ENCODE measurements at places on chromosomes 4 and X.
A peak's percentile ranks its signal among the peaks of the same experiment; 100 is the strongest.

DNA sequence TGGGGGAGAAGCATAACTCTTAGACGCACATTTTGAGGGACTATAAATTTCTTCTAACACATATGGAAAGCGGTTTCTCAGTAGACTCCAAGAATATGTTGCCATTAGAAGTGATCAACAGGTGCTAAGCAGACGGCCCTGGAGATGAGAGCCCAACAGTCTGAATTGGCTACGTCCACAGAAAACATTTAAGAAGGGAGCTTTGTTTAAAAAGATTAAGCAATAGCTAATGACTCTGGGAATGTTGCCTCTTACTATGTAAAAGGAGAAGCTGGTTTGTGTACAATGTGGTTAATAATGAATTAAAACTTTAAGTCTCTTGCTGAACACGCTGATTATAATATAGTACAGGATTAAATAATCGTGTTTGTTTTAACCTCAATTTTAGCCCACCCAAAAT is 399.5 kb downstream of the SMARCA1 start:
- DNase-seq: no peak

DNA sequence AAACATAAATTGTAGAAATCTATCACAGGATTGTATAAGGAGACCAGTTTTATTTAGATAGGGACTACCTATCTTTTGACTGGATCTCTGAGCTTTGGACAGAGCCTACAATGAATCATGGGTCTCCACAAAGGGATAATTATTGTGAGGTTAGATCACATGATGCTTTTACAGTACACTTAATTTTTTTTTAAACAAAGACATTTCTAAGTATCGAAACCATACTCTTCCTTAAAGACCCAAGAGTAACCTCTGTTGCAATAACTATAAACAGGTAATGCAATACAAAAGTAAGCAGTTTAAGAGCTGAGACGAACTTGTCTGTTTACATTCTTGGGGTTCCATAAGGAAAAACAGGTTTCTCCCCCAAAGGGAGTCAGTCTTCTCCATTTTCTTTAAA is 64.3 kb upstream of the GABRE start:
- no peak for DNase-seq

DNA sequence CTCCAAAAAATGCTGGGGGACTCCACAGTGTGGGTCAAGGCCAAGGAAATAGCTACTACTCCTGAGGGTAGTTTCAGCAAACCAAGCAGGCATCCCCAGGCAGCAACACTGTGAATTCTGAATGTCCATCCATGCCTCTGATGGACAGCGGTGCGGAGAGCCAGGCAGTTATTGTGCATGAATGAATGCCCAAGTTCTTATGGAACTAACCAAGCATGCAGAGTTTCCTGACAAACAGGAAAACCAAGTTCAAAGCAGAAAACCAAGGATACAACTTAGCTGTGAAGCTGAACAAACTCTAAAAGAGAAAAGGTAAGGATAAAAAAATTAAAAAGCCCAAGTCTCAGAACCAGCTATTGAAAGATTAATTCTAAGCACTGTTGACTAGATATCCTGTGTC is 642.6 kb upstream of the HS3ST1 start:
- no peak for DNase-seq

- DNase-seq: no peak
These were observed 14.6 kb downstream of the NPNT start for GRCh38 chr4:105909787-105910281.

GRCh38 chr4:149121023-149121404 is 678.8 kb upstream of the NR3C2 start:
- no peak for DNase-seq

- no peak for DNase-seq
These were observed 17.8 kb downstream of the DKK2 start for GRCh38 chr4:107018344-107018735.

DNA sequence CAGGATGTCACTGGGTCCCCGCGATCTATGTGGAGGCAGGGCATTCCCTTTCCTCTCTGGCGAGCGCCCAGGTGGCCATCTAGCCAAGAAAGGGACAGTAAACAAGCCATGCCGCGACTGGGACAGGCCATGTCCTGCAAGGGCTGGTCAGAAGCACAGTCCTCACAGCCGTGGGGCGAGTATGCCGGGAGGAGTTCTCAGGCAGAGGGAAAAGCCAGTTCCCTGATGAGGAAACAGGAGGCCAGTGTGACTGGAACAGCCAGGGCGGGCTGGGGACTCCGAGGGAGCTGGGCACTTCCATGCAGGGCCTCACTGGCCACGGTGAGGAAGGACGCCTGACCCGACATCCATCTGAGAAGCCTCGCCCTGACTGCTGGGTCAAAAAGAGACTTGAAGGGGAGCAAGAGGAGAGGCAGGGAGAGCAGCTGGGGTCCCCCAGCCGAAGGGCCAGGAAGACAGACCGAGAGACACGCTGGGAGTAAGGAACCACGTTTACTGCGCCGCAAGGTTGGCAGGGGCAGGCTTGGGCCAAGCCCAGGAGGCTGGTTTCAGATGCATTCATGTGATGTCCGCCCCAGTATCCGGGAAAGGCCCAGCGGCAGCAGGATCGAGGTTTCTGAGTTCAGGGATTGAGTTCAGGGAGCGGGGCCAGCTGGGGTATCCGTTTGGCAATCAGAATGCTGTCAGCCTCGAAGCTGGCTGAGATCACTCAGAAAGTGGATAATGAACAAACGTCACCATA is 15.0 kb downstream of the CFAP99 start:
- no peak for DNase-seq

- DNase-seq: no peak
These were observed 12.7 kb upstream of the NAAA start for GRCh38 chr4:75953509-75953908.

DNA sequence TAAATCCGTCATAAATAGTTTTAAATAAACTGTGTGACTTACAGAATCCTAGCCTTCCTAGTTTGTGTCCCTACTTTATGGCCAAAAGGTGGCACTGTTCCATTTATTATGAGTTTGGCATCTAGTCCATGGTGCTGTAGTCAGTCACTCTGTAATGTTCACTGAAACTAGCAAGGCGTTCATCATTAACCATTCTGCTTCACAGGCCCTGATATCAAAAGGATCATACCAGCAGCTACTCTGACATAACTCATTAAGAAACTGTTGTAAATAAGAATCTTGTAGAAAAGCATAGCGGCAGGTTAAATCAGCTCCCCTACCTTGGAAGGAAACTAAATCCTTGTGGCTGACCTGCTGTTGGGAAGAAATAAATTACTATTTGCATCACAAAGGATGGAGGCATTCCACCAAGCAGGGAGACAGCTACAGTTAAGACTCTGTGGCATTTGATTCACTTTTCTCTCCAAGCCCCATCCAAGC is 919.6 kb upstream of the DIAPH2 start:
- no peak for DNase-seq

- DNase-seq: no peak
These were observed 6.7 kb downstream of the MYL5 start for GRCh38 chr4:680928-681645.

DNA sequence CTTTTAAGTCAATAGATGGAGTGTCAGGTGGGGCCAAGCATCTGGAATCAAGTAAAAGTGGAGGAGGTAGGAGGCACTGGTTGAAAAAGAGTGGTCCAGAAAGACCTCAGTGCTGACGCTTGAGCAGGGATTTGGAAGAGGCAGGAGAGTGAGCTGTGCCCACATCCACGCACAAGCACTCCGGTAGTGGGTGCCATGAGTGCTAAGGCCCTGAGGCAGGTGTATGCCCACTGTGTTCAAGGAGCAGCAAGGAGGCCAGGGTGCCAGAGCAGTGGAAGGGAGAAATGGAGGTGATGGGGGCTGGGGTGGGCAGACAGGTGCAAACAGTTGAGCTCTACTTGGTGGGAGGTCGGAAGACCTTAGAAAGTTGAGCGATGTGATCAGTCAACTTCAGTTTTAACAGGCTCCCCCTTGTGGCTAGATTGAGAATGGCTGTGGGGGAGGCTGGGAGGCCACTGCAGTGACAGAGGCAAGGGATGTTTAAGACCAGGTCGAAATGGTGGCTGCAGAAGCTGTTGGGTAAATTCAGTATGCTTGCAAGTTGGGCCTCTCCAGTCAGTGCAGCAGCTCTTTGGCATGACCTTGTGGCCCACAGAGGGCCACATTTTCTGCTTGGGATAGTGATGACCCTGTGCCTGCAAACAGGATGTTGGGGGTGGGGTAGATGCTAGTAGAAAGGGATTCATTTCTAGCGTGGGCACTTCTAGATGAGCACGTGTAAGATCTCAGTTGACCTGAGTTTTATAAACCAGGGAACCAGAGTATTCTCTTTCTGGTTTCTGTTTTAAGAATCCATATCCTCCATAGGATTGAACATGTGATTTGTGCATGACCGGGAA is 12.7 kb downstream of the TKTL1 start:
- DNase-seq: no peak

- DNase-seq: no peak
These were observed 133.5 kb upstream of the MAOA start for GRCh38 chrX:43522582-43522981.

GRCh38 chr4:77600521-77601451 is 4.8 kb upstream of the CXCL13 start:
- peak; percentile 11 for DNase-seq

GRCh38 chr4:187307131-187307530 is 583.5 kb upstream of the FAT1 start:
- DNase-seq: no peak

DNA sequence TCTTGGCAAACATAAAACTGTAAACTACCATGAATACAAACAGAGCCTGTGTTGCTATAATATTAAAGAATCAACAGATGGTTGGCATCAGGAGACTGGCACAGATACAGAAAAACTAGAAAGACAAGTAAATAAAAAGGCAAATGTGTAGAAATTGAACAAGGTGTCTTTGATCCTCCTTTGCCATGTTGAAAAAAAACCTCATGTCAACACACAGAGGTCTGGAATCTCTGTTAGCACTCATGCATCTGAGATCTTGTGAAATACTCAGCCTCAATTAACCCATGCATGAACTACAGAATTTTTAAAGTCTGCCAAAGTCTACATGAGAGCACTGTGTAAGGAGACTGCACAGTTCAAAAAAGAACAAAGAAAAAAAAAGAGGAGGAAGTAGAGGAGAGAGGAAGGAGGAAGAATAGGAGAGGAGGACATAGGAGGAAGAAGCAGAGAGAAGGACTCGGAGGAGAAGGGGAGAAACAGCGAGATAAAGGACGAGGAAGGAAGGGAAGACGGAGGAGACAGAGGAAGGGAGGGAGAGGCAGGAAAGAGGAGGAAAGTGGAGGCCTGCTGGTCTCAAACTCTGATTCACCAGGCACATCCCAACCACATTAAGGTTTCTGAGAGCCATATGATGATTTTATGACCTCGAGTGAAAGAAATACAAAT is 52.8 kb downstream of the PRDM5 start:
- no peak for DNase-seq

DNA sequence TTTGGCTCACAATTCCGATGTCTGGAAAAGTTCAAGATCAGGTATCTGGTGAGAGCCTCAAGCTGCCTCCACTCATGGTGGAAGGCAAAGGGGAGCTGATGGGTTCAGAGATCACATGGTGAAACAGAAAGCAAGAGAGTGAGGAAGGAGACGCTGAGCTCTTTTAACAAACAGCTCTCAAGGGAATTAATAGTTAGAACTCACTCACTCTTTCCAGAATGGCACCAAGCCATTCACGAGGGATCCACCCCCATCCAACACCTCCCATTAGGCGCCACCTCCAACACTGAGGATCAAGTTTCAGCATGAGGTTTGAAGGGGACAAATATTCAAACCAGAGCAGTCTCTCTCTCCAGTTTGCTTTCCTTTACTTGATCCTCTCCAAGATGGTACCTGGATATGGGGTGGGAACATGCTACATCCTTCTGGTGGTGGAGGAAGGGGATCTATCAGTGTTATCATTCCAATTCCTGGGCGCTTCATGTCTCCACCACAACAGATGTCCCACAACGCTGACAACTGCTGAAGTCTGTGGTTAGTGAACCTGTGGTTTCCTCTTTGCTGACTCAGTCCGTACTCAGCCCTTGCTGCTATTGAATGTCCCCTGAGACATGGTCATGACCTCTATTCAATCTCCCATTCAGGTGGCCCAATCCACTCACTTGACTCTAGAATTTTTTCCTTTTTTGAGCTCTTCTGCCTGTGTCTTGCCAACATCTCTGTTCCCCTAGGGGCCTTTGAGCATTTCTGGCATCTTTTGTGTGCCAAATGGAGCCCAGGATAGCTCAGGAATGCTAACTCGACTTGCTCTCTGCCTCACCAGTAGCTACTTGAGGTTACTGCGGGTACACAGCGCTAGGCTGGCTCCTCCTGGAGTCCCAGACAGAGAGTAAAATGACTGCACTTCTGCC is 395.2 kb downstream of the MID1IP1 start:
- no peak for DNase-seq

DNA sequence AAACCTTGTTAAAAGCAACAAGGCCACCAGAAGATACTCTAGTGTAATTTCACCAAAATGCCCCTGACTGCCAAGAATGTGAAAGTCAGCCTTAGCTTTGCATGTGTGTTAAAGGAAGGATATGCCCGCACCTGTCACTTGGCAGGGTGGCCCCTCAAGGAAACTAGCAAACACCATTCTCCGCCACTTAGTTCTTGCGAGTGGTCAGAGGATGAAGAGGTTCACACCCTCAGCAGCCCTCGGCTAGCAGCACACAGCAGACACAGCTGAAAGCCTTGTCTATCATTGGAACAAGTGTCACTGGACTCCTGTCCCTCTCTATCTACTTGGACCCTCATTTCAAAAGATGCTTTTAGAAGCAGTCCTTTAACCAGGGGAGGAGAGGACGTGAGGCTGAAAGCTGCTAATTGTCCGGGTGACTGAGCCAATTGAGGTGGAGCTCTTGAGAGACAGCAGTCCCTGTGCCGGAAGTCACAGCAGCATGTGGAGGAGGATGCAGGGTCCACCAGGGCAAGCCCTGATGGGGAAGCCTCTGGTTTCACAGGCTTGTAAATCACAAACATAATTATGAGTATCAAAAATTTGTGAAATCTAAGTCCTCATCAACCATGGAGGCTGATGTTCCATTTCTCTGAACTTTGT is 18.0 kb downstream of the HHIP start:
- DNase-seq: no peak

GRCh38 chr4:89301003-89301402 is 6.6 kb downstream of the GPRIN3 start:
- DNase-seq: no peak

All from NCI-H1092 (cell line).